ENCODE measurements at places on chromosomes 16 and 17. TPM values are rescaled to one million over a fixed set of nuclear protein-coding genes. Genes with fewer than 3 reads are reported as not detected.
A peak's percentile ranks its signal among the peaks of the same experiment; 100 is the strongest.

GRCh38 chr17:60941028-60941427 is 263.4 kb downstream of the BCAS3 start:
- no peak for DNase-seq

GRCh38 chr16:89149386-89149785 is 22.2 kb upstream of the CDH15 start:
- DNase-seq = no peak

GRCh38 chr17:67266496-67266895 is 21.5 kb upstream of the HELZ start:
- no peak for DNase-seq

RRN3 gene
- 40.0 TPM for total RNA-seq

DNA sequence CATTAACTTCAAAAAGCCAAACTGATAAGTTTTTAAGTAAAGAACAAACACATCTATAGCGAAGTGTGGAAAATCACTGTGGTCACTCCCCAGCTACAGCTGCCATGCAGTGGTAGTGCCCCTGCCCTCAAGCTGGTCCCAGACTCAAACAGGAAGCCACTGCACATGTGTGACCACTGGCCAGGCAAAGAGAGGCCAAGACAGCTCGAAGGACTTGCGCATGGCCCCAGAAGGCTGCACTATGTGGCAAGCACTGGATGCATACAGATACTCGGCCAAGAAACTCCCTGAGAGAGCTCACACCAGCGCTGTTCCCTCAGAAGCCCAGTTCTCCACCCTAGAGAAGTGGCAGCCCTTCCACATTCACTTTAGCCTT is 82.4 kb downstream of the ANKRD11 start:
- no peak for DNase-seq

MYADML2 gene
- not detected for total RNA-seq

CEMP1 gene
- 0.58 TPM for total RNA-seq

GRCh38 chr16:6038941-6039645 is 941.5 kb upstream of the EEF2KMT start:
- DNase-seq = no peak

KRTAP9-8 gene
- not detected for total RNA-seq

SLC6A4 gene
- total RNA-seq = 0.64 TPM

GRCh38 chr16:12455287-12455798 is 348.3 kb downstream of the CPPED1 start:
- DNase-seq = peak; percentile 56

- DNase-seq = no peak
These were observed 47.5 kb downstream of the SLC6A2 start for GRCh38 chr16:55703003-55704001.

- DNase-seq = no peak
These were observed 361.9 kb downstream of the C16orf95 start for GRCh38 chr16:86955136-86955855.

IRF8 gene
- total RNA-seq = 2.0 TPM

- no peak for DNase-seq
These were observed 39.0 kb downstream of the PRKCA start for GRCh38 chr17:66341462-66341861.

TMIGD1 gene
- not detected for total RNA-seq

DNA sequence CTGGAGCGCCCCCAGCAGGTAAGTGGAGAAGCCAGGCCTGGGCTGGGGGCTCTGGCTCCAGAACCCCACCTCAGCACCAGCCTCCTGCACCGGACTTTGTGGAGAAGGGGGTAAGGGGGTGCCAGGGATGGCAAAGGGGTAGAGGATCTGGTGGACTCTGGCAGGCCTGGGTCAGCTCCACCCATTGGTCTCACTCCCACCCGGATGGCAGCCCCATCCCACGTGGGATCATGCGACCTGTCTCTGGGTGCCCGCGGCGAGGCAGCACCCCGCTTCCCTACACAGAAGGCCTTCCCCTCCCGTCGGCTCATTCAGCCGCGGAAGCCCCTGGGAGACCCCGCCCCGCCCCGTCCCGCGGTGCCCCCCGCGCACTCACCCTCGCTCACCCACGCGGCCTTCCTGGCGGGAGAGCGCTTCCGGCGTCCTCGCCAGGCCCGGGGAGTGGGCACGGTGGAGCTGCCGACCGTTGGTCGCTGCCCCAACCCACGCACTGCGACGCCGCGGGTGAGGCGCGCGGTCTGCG is 498 bp upstream of the PLEKHG4 start:
- no peak for DNase-seq

STARD3 gene
- total RNA-seq = 57.0 TPM

- no peak for DNase-seq
These were observed 43.8 kb upstream of the TOB1 start for GRCh38 chr17:50909765-50910605.

HEATR9 gene
- total RNA-seq = not detected

DNA sequence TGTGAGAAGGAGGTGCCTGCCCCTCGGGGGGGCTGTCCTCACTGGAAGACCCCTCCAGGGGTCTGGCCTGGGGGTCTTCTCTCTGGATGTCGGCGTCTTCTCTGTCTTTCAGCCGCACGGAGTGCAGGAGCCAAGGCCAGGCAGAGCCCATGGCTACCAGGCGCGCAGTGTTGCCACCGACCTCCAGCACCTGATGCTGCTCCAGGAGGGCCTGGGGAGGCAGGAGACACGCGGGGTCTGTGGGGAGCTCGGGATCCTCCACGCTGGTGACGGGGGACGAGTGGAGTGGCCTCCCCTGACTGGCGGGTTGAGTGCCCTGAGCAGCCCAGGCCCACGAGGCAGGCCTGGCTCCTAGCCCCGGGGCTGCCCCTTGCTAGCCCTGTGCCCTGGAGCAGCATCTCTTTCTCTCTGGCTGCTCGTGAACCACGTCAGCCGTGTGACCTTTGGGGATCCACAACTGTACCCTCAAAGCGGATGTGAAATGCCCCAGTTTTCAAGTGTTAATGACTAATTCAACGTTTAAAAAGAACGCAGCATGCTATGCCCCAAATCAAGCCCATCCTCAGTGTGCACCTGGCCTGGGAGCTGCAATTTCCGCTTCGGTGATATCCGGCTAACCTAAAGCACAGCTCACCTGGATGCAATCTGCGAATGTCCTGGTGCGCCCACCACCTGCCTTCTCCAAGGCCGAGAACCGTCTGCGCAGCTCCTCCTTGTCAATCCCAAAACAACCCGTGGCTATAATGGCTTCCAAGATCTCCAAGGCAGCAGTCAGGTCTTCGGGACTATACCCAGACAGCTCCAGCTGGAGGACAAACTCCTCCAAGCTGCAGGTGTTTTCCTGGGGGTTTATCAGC is 62.9 kb downstream of the IL21R start:
- no peak for DNase-seq

- no peak for DNase-seq
These were observed 149.0 kb upstream of the PLCG2 start for GRCh38 chr16:81629896-81630634.

CD300E gene
- total RNA-seq = not detected

CCDC200 gene
- total RNA-seq = not detected

ZACN gene
- total RNA-seq = 0.36 TPM

DNA sequence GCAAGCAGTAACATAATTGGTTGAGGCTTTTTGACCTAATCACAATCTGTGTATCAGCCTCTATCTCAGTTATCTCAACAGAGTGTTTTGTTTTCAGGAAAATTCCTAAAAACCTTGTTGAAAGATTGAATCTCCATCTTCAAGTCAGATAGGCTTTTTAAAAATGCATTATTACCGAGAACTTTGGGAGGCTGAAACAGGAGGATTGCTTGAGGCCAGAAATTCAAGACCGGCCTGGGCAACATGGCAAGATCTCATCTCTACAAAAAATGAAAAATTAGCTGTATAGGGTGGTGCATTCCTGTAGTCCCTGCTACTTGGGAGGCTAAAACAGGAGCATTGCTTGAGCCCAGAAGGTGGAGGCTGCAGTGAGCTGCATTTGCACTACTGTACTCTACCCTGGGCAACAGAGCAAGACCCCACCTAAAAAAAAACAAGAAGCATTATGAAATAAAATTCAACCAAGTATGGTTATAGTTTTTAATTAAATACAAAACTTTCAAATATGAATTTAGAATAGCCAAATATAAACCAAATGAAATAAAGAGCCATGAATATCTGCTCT is 68.4 kb downstream of the VMP1 start:
- DNase-seq = no peak

- no peak for DNase-seq
These were observed 9.0 kb downstream of the VPS9D1 start for GRCh38 chr16:89711601-89712273.

PPL gene
- 62.7 TPM for total RNA-seq

DNA sequence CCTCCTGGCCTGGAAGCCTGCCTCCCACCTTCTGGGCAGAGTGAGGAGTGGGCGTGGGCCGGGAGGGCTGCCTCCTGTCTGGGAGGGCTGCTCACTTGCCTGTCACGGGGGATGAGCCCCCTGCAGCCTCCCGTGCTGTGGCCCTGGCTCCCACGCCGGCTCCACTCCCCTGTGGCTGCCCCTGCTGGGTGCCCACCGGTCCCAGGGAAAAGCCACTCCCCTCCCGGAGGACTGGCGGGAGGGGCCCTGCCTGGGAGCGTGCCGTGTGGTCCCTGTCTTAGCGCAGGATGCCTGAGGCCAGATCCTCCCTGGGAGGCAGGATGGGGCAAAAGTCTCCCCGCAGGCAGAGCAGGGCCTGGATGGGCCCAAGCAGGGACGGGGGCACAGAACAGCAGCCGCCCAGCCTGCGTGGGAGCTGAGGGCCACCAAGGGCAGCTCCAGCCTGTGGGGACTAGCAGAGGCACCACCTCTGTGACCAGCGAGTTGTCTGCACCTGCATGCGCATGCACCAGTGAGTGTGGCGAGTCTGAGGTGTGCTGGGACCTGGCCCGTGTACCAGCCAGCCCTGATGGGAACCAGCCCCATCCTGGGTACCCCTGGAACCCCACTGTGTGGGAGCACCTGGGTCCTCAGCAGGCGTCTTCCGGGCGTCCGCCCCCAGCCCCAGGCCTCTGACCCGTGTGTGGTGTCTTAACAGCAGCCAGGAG is 339.9 kb downstream of the SEC14L1 start:
- DNase-seq = no peak

DNA sequence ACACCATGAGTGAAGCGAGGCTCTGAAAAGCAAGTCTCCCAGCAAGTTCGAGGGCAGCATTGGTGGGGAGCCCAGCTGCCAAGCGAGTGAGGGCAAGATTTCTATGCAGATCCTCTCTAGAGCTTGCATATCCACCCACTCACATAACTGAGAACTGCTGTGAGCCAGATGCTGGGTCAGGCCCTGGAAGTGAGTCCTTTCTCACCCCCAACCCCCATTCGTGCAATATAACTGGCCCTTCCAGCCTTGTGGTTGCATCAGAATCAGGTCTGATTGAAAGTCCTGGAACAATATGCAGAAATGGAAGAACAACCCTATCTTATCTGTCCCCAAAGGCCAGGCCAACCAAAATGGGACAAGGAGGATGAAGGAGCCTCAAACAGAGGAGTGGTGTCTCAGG is 146.6 kb downstream of the IRX5 start:
- no peak for DNase-seq

GRCh38 chr17:13337864-13338371 is 263.8 kb downstream of the HS3ST3A1 start:
- DNase-seq = no peak

DNA sequence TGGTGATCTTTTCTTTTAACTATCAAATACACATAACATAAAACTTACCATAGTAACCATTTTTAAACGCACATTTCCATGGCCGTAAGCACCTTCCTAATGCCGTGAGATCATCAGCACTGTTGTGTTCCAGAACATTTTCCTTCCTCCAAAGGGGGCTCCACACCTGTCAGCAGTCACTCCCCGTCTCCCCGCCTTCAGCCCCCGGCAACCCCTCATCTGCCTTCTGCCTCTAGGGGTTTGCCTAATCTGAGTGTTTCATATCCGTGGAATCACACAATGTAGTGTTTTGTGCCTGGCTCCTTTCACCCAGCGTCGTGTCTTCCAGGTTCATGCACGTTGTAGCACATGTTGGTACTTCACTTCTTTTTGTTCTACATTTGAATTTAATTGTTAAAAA is 350.1 kb upstream of the TNRC6C start:
- no peak for DNase-seq

DNA sequence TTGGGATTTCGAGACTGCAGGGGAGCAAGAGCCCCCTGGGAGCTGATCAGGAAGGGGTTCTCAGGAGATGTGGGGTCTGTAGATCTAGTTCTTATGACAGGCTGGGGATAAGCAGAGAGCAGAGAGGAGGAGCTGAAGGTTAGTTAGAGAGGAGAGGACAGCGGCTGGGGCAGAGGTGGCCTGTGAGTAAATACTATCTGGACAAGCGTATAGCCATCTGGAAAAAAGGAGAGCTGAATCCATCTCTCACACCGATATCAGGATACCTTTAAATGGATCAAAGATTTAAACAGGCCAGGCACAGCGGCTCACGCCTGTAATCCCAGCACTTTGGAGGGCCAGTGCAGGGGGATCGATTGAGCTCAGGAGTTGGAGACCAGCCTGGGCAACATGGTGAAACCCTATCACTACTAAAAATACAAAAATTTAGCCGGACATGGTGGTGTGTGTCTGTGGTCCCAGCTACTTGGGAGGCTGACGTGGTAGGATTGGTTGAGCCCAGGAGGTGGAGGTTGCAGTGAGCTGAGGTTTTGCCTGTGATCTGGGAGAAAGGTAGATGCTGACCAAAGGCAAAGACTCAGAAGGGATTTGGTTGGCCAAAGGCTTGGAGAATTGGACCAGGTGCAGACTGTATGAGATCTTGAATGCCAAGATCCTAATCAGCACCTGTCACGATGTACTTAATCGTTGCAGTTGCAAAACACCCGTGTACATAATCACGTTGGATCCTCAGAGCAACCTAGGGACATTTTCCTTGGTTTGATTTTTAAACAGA is 18.9 kb upstream of the SLC25A19 start:
- DNase-seq = no peak

GRCh38 chr17:76111956-76112355 is 8.4 kb upstream of the EXOC7 start:
- no peak for DNase-seq

ABCA3 gene
- 6.9 TPM for total RNA-seq

TPSD1 gene
- not detected for total RNA-seq

DNA sequence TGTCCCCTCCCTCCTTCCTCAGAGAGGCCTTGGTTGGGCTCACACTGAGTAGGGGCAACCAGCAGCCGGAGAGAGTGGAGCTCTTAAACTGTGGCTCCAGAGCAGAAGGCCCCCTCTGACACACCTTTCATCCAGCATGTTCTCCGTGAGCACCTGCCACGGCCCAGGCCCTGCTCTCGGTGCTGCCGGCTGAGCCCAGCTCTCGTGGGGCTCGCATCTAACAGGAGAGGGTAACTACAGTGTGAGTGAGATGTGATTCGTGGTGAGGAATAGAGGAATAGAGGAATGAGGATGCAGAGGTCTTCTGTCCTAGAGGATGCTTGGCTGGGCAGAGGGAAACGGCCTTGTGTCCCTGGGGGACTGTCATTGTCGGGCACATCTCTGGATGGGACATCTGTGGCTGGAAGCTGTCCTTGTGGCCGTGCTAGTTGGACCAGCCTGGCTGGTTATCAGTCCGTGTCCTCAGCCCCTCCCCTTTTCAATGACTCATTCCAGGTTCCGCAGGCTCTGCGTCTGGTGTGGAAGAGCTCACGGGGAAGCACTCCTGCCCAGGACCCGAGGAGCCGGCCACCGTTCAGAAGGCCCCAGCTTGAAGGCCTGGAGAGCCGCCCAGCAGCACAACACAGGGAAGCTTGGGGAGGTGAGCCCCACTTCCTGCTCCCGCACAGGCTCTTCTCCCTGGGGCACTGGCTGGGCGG is 11.9 kb upstream of the DNASE1 start:
- no peak for DNase-seq
